ENCODE measurements at places on chromosomes 4 and X.

DNA sequence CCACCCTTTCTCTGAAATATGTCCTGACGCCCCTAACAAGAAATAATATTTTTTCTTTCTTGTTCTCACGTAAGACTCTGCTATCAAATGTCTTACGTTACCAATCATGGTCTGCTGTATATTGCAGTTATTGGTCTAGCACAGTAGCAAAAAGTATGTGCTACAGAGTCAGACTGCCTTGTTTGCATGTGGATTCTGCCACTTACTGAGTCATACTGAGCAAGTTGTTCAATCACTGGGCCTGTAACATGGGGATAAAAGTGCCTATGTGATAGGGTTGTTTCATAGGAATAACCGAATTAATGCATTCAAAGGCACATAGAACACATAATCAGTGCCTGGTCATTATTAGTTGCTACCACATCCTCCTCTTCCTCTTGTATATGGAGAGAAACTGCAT lies 14.1 kb downstream of the RPGR start:
- no peak for DNase-seq

GRCh38 chr4:113893546-113893945 lies 85.9 kb downstream of the ARSJ start:
- no peak for DNase-seq

GRCh38 chrX:129540722-129541184 lies 694 bp downstream of the OCRL start:
- DNase-seq: no peak

DNA sequence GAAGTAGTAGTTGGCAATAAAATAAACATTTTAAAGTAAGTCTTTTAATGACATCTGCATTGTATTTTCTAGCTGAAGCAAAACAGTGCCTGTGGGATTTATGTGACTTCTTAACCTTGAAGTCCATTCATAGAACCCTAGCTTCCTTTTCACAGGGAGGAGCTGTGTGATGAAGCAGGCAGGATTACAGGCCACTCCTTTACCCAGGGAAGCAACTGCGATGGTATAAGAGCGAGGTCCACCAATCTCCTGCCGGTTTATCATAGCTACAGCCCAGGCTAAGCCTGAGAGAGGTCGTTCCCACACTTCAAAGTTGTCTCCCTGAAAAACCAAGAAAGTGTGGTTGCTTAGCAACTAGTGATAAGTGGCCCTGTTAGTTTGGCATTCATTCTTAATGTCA lies 7.0 kb downstream of the RPL36A start:
- DNase-seq: no peak

- DNase-seq: no peak
Measured at GRCh38 chr4:111988514-111988913, 156.7 kb upstream of the FAM241A start.

DNA sequence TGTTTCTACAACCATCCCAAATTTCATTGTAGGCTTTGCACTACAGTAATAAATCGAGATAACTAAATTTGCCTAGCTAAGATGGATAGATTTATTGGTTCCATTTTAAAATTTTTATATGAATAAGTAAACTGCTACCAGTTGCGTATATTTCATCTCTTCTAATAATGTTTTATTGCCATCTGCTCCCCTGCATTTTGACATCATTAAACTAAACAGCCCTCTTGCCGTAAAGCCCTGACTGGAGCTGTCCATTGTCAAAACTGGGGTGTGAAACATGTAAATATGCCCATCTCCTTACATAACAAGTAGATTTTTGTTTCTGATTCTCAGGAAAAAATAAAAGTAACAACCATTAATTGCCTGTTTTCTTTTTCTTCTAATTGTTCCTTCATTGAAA lies 130.8 kb upstream of the BMPR1B start:
- no peak for DNase-seq

GRCh38 chrX:129786210-129786651 lies 6.5 kb downstream of the SASH3 start:
- no peak for DNase-seq

DNA sequence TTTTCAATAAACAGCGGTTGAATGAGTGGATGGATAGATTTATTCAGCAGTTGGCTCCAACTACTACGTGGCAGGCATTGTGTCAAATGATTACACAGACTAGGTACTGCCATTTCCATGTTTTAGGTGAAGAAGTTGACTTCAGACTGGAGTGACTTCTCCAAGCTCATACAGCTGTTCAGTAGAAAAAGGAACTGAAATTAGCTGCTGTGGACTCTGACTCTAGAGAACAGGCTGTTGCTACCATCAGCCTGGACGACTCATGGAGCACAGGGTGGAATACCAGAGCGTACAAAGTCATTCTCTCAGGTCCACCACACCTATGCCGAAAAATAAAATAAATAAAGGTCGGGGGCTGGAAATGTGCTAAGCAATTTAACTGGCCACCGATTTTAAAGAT lies 45.3 kb downstream of the TENM3 start:
- no peak for DNase-seq

GRCh38 chr4:85318415-85318814 lies 156.5 kb upstream of the ARHGAP24 start:
- no peak for DNase-seq

DNA sequence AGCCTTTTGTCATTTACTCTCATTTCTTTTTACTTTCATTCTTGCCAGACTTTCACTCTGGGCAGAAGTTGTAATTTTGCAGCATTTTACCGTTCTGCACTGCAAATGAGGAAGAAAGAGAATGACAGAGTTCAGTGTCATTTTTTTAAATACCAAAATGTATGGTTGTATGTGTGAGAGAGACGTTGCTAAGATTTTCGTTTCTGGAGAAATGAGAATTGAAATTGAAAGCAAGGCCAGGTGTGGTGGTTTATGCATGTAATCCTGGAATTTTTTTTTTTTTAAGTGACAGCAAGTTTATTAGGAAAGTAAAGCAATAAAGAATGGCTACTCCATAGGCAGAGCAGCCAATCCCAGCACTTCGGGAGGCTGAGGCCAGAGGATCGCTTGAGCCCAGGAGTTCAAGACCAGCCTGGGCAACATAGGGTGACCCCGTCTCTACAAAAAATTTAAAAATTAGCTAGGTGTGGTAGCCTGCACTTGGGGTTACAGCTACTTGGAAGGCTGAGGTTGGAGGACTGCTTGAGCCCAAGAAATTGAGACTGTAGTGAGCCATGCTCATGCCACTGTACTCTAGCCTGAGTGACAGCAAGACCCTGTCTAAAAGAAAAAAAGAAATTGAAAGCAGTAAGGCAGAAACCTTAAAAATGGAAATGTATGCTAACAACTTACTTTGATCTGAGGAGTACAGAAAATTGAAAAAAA lies 12.9 kb downstream of the DCK start:
- DNase-seq: no peak

GRCh38 chr4:82839624-82840023 lies 41.0 kb upstream of the SCD5 start:
- DNase-seq: no peak

DNA sequence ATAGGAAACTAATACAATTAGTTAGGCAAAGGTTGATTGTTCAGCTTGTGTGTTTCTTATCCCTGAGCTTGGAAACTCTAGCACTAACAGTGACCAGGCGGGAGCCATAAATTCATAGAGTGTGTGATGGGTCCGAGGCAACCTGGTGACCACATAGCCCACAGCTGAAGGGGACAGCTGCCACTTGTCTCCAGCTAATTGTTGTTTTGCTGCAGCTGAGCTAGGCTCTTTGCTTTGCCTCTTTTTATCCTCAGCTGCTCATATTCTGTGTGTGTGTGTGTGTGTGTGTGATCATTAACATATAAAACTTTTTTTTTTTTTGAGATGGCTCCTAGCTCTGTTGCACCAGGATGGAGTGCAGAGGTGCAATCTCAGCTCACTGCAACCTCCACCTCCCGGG lies 53.2 kb downstream of the DOCK11 start:
- no peak for DNase-seq

- DNase-seq: no peak
Measured at GRCh38 chrX:125507119-125507518, 187.4 kb downstream of the TEX13C start.

DNA sequence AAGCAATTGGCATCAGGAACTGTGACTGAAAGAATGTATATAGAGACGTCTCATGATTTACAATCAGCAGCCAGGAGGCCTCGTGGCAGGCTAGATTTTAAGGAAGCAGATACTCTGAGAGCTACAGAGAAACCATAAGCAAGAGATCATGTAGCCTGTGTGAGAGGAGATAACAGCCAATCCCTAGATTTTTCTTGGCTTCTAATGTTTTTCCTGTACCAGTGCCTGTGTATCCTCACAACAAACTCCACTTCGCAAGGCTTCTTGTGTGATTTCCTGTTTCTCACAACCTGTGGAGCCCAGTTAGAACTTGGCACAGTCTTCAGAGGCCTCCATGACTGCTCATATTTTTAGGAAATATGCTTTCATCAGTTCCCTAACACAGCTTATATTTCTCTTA lies 147.9 kb downstream of the PTCHD1 start:
- DNase-seq: no peak

DNA sequence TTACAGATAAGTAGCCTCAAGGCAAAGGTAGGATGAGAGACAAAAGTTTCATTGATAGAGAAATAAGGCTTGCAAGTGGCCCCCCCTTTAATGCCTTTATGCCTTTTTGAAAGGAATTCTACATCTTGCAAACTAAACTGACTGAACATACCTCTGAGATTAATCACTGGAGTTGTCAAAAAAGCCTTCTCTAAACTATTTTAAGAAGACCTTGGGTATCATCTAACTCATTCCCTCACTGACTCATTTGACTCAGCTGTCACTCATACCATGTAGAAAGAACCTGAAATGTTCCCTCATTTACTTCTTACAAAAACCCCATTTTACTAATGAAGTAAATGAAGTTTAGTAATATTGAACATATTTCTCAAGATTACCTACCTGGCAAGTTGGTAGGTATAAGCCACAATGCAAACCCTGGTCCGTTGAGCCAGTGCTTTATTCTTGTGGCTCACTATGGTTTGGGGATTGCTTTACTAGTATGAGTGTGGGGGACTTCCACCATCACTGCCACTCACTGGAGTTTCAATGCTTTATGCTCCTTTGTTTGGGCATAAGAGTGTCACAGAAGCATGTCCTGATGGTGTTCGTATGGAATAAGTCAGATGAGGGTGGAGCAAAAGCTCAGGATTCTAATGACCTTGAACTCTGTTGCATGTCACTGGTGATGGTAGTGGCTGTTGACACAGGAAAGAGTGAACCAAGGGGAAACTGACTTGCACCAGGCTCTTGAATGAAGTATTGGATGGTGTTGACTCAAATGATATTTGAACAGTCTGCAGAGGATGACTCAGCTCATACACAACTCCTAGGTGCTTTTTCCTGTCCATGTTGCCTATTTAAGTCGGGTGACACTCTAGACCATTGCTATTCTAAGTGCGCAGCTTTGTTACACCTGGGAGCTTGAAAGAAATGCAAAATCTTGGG lies 305.5 kb upstream of the EMCN start:
- DNase-seq: no peak

- no peak for DNase-seq
Measured at GRCh38 chr4:98993419-98994071, 2.0 kb upstream of the METAP1 start.

- no peak for DNase-seq
Measured at GRCh38 chrX:124605511-124605910, 259.1 kb downstream of the SH2D1A start.

GRCh38 chr4:80017125-80017854 lies 55.7 kb downstream of the ANTXR2 start:
- DNase-seq: no peak

GRCh38 chr4:170089274-170089667 lies 485 bp downstream of the AADAT start:
- peak; percentile 56 for DNase-seq

- no peak for DNase-seq
Measured at GRCh38 chr4:56406151-56406550, 18.9 kb upstream of the AASDH start.

DNA sequence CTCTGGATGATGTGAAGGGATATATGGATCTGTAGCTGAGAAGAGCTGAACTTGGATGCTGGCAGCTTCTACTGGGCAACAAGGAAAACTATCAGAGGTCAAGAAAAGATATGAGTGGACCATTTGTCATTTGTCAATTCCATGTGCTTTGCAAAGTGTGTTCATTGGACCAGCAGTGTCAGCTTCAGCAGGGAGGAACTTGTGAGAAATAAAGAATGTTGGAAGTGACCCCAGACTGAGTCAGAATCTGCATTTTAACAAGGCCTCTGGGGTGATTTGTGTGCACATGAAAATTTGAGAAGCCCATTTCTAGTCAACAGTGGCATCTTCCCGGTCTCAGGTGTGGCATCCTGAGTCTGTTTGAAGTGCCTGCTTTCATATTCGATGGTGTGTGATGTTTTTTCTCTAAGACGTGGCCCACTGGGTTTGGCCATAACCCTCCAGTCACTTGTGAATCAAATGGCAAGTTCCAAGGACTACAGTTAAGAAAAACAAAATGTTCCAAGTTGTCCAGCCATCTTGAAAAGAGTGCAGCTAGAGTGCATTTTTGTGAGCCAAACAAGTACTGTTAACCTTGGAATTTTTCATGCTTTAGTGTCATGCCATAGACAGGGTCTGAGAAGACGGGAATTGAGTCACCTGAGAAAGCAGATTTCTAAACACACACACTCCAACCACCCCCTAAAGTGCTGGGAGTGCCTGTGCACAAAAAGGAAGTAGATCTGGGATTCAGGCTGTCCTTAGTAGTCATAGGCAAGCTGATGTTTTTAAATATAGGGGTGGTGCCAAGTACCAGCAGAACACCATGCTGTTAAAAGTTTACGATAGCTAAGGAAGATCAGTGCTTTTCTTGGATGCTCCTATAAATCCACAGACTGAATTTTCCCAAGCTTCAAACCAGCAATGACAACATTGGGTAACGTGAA lies 26.4 kb downstream of the GPM6B start:
- DNase-seq: no peak

GRCh38 chrX:48522291-48522690 lies 683 bp downstream of the EBP start:
- no peak for DNase-seq

GRCh38 chrX:69010339-69010738 lies 154.9 kb downstream of the PJA1 start:
- no peak for DNase-seq

Measured in hippocampal formation (tissue), 2 donors.